Activated B cell treated with CpG ODN at 0.5 μM for 24 hours (primary cell): ENCODE measurements at places on chromosomes 7 and 10. TPM values are rescaled to one million over a fixed set of nuclear protein-coding genes. Genes with fewer than 3 reads are reported as not detected.
A peak's percentile ranks its signal among the peaks of the same experiment; 100 is the strongest.

DNA sequence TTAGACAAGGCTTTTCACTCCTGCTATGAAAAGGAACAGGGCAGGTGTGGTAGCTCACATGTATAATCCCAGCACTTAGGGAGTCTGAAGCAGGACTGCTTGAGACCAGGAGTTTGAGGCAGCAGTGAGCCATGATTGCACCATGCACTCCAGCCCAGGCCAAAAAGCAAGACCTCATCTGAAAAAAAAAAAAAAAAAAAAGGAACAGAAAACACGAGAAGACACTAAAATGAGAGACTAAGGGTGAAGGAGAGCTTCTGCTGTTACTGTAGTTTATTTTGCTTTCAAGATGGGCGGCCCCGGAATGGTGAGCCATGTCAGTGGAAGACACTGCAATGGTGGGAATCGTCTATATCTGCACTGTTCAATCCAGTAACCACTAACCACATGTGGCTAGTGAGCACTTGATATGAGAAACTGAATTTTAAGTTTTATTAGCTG, 9.9 kb downstream of the PIP4K2A start:
- H3K4me1 ChIP-seq, result peaks cover 92% of the 10 kb centered on the region
- no peaks in the 10 kb centered on the region for H3K27me3 ChIP-seq
- peak overlapping the region; percentile 49 for H3K4me3 ChIP-seq
- no peak for DNase-seq
- H3K36me3 ChIP-seq, result peaks cover 21% of the 10 kb centered on the region

- H3K27me3 ChIP-seq, result no peaks in the 10 kb centered on the region
- no peak for DNase-seq
- no peaks in the 10 kb centered on the region for H3K4me1 ChIP-seq
- no peak overlapping the region for H3K27ac ChIP-seq
- no peak overlapping the region for H3K4me3 ChIP-seq
Observed at GRCh38 chr10:2728087-2728486, 339.3 kb upstream of the PFKP start.

DNA sequence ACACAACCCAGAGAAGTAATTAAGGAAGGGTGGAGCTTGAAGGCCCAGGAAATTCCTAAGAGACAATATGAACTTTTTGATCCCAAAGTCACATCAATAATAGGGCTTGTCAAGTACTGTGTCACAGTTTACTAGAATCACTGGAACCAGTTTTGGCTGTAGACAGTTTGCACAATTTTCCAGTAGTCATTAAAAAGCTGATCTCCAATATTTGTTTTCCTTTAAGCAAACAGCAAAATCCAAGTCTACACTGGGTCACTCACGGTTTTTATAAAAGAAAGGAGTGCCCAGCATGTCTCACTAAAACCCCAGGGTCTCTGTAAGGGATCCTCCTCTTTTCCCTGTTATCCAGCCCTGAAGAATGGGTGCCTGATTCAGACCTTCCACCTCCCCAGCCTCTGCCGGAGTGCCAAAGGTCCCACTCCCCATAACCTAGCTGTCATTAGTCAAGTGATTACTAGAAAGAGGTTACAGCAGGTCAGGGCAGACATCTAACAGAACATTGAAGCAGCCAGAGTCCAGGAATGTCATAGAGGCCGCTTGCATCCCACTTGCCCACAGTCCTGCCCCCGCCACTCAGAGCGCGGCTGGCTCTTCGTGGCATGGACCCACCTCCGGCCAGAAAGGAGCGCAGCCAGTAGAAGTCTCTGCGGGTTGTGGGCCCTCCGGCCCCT, 552 bp downstream of the SLC25A16 start:
- peak overlapping the region; percentile 73 for H3K27ac ChIP-seq
- H3K27me3 ChIP-seq, result no peaks in the 10 kb centered on the region
- H3K4me1 ChIP-seq, result peaks cover 14% of the 10 kb centered on the region
- H3K36me3 ChIP-seq, result peaks cover 9% of the 10 kb centered on the region
- DNase-seq, result no peak
- peak overlapping the region; percentile 86 for H3K4me3 ChIP-seq

Gene SYNPO2L
- total RNA-seq, result 0.05 TPM in 1 of 2 replicates, not detected in the other

DNA sequence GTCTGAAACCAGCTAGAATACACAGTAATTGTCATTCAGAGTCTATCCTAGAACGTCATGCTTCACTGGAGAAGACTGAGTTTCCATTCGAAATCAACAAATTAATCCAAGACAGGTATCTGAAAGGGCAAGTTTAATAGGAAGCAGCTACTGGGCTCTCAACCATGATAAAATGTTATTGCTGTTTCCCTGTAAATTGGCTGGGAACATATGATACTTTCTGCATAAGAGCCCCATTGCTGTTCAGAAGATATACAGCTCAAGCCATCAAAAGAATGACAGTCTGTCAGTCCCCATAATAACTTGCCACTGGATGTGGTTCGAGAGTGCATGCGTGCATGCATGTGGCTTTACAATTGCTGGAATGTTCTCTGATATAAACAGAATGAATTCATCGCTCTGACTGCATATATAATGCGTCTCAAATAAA, 129.0 kb downstream of the HIBADH start:
- H3K4me3 ChIP-seq, result no peak overlapping the region
- no peaks in the 10 kb centered on the region for H3K4me1 ChIP-seq
- no peak for DNase-seq

GRCh38 chr10:117541405-117541908, 1.1 kb upstream of the EMX2 start:
- H3K4me1 ChIP-seq, result peaks cover 15% of the 10 kb centered on the region
- H3K27me3 ChIP-seq, result peaks cover 54% of the 10 kb centered on the region
- H3K27ac ChIP-seq, result no peak overlapping the region
- no peak overlapping the region for H3K4me3 ChIP-seq
- DNase-seq, result no peak

Gene ELOVL3
- total RNA-seq, result not detected in 2 replicates

GRCh38 chr7:34109936-34110780, 204.8 kb downstream of the BMPER start:
- no peaks in the 10 kb centered on the region for H3K27me3 ChIP-seq
- no peak overlapping the region for H3K27ac ChIP-seq
- no peak overlapping the region for H3K4me3 ChIP-seq
- H3K36me3 ChIP-seq, result no peaks in the 10 kb centered on the region
- H3K4me1 ChIP-seq, result no peaks in the 10 kb centered on the region

Gene EIF4H
- total RNA-seq, result 263 and 280 TPM in 2 replicates

Gene PTN
- total RNA-seq, result not detected in 2 replicates

Gene PRSS37
- total RNA-seq, result not detected in 2 replicates

DNA sequence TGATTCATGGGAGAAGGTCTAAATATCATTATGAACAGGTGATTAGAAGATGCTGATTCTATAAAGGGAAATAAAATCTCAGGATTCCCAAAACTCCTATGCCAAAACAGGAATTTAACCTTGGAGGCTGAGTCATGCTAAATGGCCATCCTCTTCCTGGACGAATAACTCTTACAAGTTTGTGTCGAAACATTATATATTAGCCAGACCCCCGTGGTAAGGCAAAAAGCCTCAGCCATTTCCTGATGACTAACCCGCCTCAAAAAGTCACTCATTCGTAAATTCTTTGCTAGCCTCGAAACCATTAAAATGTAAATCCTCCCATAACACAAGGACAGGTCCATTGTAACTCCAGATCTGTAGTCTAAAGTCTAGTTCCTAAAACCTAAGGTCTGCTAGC, 32.0 kb downstream of the CUL2 start:
- no peak for DNase-seq
- peak overlapping the region; percentile 8 for H3K27ac ChIP-seq
- peaks cover 76% of the 10 kb centered on the region for H3K36me3 ChIP-seq
- peaks cover 10% of the 10 kb centered on the region for H3K4me1 ChIP-seq
- H3K27me3 ChIP-seq, result no peaks in the 10 kb centered on the region

- no peak overlapping the region for H3K27ac ChIP-seq
- no peaks in the 10 kb centered on the region for H3K36me3 ChIP-seq
- no peak overlapping the region for H3K4me3 ChIP-seq
- DNase-seq, result no peak
- peaks cover 8% of the 10 kb centered on the region for H3K27me3 ChIP-seq
Observed at GRCh38 chr10:71981015-71981875, 17.1 kb downstream of the CHST3 start.

Gene DGKI
- not detected in 2 replicates for total RNA-seq

Gene NUDT5
- 53.2 and 57.3 TPM in 2 replicates for total RNA-seq

Gene GPR26
- not detected in 2 replicates for total RNA-seq

Gene LFNG
- 87.4 and 95.8 TPM in 2 replicates for total RNA-seq

Gene GTF2IRD1
- 0.67 and 1.6 TPM in 2 replicates for total RNA-seq

DNA sequence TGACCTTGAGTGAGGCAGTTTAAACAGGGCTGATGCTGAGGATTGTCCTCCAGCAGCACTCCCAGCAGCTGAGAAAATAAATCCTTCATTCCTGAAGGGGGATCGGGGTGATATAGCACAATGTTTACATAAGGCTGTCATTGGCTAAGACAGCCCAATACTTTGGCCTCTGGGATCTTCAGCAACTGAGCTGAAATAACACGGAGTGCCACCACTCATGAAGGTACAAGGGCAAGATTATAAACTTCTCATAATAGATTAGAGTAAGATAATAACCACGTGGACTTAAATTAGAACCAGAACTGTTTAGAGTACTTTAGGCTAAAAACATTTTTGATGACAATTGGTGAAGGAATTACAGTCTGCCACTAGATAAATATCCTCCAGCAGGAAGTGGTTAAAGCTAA, 70.0 kb upstream of the PAPSS2 start:
- H3K4me1 ChIP-seq, result no peaks in the 10 kb centered on the region
- H3K27ac ChIP-seq, result no peak overlapping the region
- no peak for DNase-seq
- H3K27me3 ChIP-seq, result peaks cover 2% of the 10 kb centered on the region
- H3K4me3 ChIP-seq, result no peak overlapping the region

DNA sequence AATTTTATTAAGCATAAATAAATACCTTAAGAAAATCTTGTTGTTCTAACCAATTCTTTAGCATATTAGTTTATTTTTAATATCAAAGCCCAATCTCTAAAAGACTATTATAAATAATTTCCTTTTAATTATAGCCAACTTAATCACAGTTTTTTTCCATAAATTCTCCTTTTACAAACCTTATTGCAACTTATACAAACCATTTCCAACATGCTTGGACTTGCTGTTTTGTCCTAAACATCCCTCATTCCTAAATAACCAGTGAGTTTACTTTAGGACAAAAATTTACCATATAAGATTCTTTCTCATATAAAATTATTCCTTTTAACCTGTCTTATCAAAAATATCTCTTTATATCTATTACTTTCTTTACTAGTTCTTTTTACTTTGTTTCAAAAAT, 25.2 kb upstream of the LSM8 start:
- no peaks in the 10 kb centered on the region for H3K4me1 ChIP-seq
- no peak for DNase-seq
- no peaks in the 10 kb centered on the region for H3K27me3 ChIP-seq

DNA sequence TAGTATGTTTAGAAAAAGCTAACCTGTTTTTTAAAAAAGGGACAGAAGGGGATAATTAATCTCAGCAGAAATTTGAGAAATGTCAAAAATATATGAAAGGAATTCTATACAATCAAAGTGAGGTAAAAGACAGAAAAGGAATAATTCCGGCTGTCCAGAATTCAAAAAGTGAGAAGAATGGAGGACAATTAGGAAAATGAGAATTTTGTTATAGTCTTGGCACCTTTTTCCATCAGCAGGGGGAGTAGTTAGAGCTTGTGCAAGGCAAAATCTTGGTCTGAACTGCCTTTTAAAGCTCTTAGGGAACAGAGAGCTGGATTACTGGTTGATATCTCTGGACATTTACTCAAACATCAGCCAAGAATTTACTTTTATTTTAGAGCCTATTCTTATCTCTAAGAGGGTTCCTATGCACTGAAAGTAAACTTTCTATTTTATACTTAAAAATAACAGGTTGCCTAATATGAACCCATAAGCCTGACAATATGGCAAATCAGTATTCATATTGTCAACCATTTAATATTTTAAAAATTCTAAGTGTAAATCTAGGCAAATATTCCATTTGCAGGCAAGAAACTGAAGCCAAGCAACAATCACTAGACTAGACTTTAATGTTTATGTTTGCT, 185.6 kb downstream of the ANK3 start:
- no peak for DNase-seq
- H3K27me3 ChIP-seq, result no peaks in the 10 kb centered on the region
- H3K36me3 ChIP-seq, result no peaks in the 10 kb centered on the region
- peaks cover 10% of the 10 kb centered on the region for H3K4me1 ChIP-seq

DNA sequence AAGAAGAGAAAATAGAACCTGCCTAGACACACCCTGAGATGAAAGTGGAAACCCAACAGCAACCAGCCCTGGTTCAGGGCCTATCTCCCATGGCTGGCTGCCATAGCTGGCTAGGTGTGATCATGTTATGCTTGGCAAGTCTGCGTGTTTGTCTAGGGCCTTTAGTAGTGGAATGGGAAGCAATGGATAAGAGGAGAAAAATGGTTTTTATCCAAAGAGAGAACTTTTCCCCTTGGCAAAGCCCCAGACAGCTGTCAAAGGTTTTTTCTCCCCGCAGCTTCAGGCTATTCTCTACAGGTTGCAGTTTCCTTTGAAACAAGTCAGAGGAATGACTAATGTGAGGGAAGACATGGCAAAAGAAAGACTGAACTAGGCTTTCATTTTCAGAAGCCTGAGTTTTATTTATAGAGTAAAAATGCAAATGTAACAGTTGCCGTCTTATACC, 161.5 kb downstream of the SEMA3D start:
- no peaks in the 10 kb centered on the region for H3K4me1 ChIP-seq
- no peak for DNase-seq
- no peaks in the 10 kb centered on the region for H3K36me3 ChIP-seq
- no peaks in the 10 kb centered on the region for H3K27me3 ChIP-seq

DNA sequence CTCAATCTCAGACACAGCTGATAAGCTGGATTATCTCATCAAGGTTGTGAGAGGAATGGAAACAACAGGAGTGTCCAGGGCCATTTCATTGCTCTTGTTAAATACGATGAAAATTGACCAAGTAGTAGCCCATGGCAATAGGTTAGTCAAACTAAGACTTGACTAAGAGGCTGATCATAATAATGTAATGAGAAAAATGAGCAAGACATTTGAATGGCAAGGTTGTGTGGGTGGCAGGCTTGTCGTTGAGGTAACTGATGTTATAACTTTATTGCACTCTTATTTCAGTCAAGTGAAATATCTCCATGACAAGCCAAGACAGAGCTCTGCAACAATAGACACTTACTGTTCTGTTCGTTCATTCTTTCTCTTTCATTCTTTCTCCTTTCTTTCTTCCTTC, 532.0 kb downstream of the GATA3 start:
- no peak overlapping the region for H3K4me3 ChIP-seq
- no peaks in the 10 kb centered on the region for H3K4me1 ChIP-seq
- no peak for DNase-seq
- H3K27ac ChIP-seq, result no peak overlapping the region
- no peaks in the 10 kb centered on the region for H3K27me3 ChIP-seq

DNA sequence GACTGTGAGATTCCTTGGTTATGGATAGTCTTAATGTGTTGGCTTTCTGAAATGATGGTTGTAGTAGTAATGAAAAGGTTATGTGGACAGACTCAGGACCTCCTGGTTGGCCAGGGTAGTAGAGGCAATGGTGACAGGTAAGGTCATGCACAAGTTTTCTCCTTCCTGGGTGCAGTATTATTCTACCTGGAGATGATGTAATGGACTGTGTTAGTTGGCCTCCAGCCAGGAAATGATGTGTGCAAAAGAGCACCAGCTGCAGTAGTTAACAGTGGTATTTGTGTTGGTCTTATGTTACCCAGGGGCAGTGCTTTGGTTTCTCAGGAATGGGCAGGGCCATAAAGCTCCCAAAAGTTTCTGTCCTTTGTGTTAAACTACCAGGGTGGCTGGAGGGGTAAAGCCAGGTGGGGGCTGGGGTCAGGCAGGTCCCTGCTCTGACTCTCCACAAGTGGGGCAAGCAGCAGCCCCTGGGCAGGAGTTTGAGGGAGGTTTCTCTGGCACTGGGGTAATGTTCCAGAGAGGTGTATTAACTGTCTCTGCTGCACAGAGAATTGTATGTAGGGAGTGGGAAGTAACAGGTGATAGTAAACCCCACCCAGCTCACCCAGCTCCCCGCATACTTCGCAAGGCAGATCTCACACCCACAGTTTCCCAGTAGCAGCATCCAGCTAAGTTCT, 36.3 kb downstream of the GPR22 start:
- H3K36me3 ChIP-seq, result peaks cover 14% of the 10 kb centered on the region
- H3K27ac ChIP-seq, result no peak overlapping the region
- no peak for DNase-seq
- no peaks in the 10 kb centered on the region for H3K27me3 ChIP-seq

Gene PON1
- total RNA-seq, result not detected in 2 replicates
